LHCN-M2 (cell line): ENCODE measurements at places on chromosomes 5 and 9. TPM values are rescaled to one million over a fixed set of nuclear protein-coding genes. Genes with fewer than 3 reads are reported as not detected.

SLC9A3 gene
- 4.2 and 4.4 TPM in 2 replicates for total RNA-seq

DNA sequence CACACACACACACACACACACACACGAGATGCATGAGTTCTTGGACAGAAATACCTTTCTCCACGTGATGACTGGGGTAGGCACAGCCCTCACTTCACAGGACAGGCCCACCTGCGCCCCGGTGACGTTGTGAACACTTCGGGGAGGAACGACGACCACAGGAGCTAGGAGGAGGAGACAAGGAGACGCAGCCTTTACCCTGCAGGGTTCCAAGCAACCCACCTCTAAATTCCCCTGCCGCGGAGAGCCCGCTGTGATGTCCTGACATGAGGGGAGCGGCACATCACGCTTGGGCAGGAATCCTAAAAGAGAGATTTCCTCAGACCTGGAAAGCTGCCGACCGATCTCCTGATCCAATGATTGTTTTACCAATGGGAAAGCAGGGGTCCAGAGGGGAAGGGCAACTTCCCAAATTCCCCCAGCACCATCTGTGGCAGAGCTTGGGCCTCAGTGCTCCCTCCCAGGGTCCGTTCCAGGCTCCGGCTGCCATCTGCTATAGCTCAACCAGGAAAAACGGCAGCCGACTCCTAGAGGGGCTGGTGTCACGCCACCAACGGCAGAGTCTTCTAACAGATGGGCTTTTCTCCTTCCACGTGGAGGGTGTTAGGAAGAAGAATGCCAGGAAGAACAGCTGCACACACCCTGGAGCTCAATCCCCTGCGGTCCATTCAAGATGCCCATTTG, 10.1 kb downstream of the IGFBPL1 start:
- DNase-seq, result peak; percentile 83

GRCh38 chr5:160485364-160485969, 63.8 kb downstream of the PTTG1 start:
- DNase-seq, result no peak

DNA sequence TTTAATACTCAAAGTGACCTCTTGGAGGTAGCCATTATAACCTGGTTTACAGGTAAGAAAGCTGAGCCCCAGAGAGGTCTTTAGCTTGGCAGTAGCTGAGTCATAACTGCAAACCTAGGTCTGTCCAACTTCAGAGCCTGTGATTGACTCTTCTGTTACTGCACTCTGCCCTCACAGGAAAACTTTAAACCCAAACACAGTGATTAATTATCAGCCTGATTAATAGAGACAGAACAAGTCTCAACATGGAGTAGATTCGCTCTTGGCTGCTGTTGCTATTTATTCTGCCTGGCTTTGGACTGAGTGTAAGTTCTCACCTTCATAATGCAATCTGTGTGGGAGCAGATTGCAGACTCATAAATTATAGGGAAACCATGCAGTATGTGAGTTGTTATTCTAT, 27.4 kb upstream of the TXN start:
- no peak for DNase-seq

FAM163B gene
- total RNA-seq, result not detected in 2 replicates

DNA sequence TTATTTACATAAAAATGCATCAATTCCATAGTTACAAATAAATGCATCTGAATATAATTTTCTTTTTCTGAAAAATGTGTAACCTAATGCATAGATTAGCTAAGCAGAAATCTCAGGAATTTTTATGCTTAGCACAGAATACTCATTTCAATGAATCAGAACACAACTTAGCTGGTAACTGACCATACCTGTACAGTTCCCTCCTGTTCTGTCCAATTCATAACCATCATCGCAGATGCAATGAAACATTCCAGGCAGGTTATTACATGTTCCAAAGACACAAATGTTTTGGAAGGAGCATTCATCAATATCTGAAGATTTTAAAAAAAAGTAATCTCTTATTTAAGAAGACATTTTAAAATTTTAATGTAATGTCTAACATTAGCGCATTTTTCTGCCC, 219.4 kb downstream of the FBN2 start:
- DNase-seq, result no peak

DNA sequence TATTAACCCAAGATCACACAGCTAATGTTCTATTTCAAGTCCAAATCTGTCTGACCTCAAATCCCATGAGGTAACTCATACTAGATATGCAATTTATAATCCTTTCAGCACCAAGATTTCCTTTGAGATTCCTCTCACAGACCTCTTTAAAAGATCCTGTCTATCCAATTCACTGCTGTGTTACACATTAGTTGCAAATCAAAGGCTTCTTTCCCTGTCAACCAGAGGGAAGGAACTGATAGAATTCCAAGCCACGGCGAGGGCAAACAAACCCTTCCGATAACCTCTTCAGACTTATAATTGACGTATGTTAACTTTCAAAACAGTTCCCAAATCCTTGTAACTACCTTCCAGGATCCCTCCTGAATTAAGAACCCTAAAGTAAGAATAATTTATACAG, 168.9 kb downstream of the DRD1 start:
- DNase-seq, result no peak

GRCh38 chr9:131578021-131578420, 32.7 kb downstream of the PRRT1B start:
- no peak for DNase-seq

GPR150 gene
- total RNA-seq, result 1.3 and 1.6 TPM in 2 replicates

DNA sequence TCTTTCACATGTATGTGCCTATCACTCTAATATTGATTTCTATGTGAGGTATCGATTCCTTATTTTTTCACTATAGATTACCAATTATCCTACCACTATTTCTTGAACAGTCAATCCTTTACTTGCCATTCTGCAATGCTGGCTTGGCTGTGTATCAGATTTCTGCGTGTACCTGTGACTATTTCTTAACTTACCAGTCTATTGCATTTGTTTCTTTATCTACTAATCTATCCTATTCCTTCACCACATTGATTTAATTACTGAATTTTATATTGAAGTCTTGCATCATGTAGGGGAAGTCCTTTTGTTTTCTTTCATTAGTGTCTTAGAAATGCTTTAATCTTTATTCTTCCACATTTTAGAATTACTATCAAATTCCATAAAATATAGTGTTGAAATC, 684.8 kb downstream of the LRRC70 start:
- DNase-seq, result no peak

- no peak for DNase-seq
Measured at GRCh38 chr9:127184641-127185040, 62.2 kb upstream of the ANGPTL2 start.
